ENCODE measurements at places on chromosomes 5 and 9. TPM values are rescaled to one million over a fixed set of nuclear protein-coding genes. Genes with fewer than 3 reads are reported as not detected.

Gene SMIM33
- total RNA-seq, result not detected

Gene PCDHB7
- 3.2 TPM for total RNA-seq

Gene PROB1
- total RNA-seq, result 1.4 TPM

Gene SPATA6L
- total RNA-seq, result 5.4 TPM

Gene NR3C1
- total RNA-seq, result 80.2 TPM

GRCh38 chr5:142883025-142883424 is 112.8 kb downstream of the ARHGAP26 start:
- no peak for DNase-seq

- no peak for DNase-seq
Measured at GRCh38 chr9:101485924-101486692, 47.5 kb upstream of the RNF20 start.

Gene OR4F3
- total RNA-seq, result 0.37 TPM

GRCh38 chr5:111739416-111739815 is 17.6 kb downstream of the NREP start:
- no peak for DNase-seq

Gene WNT8A
- not detected for total RNA-seq
